ENCODE measurements at places on chromosomes 5 and 9.

- no peak for DNase-seq
These were observed 364.2 kb downstream of the KIAA0825 start for GRCh38 chr5:94254214-94254613.

- no peak for DNase-seq
These were observed 245.5 kb downstream of the KCTD16 start for GRCh38 chr5:144416196-144416595.

DNA sequence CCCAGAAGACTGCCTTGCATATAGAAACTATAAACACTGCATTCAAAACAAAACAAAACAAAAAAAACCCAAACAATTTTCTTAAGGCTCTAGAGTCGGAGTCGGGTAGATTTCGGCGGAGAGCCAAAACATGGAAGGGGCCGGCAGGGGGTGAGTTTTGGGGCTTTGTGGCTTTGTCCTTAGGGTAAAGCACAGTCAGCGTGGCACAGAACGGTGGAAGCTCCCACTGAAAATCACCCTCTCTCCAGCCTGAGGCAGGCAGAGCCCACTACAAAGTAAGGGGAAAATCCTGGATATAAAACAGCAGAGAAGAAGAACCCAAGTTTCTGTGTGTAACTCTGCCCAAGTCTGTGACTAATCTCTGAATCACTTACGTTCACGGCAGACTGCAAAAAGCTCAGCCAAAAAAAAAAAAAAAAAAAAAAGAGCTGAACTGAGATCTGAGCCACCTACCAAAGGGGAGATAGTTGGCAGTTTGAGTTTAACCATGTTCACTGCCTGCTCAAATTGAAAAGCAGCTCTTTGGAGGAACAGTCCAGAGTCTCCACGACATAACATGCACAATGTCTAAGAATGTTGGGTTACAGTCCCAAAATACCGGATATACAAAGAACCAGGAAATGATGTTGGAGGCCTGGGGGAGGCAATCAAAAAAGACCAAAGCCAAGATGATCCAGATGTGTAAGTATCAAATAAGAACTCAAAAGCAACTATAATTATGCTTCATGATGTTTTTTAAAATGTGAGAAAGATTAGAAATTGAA lies 26.6 kb upstream of the OR2K2 start:
- no peak for DNase-seq

DNA sequence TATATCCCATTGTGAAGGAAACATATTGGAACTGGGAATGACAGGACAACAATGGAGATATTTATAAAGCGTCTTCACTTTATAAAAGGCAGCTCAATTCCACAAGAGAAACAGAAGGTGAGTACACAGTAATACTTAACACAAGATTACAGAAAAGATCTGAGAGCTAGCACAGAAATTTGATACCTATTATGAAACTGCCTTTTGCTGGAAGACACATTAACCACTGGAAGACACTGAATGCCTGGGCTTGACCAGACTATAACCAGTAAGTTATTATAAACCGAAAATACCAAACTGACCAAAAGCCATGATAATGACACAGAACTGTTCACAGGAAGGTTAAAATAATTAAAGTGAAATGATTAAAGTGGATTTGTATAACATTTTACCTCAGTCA lies 195.4 kb downstream of the NR2F1-AS1 start:
- no peak for DNase-seq

- DNase-seq = no peak
These were observed 8.3 kb upstream of the SCGB3A1 start for GRCh38 chr5:180599590-180599914.

GRCh38 chr5:107294211-107294550 lies 376.6 kb downstream of the EFNA5 start:
- no peak for DNase-seq

GRCh38 chr5:37568018-37568753 lies 189.1 kb downstream of the WDR70 start:
- no peak for DNase-seq

GRCh38 chr9:14030375-14031059 lies 283.4 kb downstream of the NFIB start:
- DNase-seq = no peak

- no peak for DNase-seq
These were observed 723 bp upstream of the LCN15 start for GRCh38 chr9:136765041-136765440.

DNA sequence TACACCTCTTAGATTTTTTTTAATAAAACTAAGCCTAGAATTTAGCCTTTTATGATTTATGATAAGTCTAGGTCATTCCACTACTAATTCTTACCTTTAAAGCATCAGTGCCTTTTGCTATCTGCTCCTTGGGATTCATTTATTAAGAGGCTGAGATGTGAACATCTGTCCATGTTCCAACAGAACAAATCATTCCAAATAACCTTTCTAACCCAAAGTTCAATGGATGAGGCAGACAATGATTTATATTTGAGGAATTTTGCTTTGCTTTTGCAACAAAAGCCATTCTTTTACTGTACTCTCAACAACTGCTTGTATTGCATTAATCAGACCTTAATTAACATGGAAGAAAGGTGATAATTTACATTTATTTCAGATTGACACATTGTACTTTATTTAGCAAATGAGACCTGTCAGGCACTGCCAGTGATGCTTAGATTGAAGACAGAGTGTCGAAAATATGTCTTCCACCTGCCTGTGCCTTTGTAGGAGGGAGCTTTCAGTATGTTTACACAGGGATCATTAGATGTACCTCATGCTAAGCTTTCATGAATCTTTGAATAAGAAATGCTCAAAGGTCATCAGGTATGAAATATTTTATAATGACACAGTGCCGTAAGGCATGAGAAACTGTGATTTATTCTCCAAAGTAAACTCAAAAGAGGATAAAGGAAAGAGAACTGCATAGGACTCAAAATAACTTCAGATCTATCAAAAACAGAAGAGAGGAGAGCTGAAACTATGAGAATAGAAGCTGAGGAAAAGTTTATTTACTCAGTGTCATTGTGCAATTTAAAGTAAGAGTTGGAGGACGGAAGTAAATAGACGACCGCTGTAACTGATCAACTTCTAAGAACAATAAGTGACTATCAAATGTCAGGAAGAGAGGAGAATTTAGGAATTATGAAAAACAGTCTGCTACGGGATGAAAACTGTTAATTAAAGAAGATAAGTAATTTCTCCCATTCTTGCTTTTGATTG lies 36.7 kb upstream of the IZUMO3 start:
- no peak for DNase-seq

- no peak for DNase-seq
These were observed 32.3 kb upstream of the C9orf40 start for GRCh38 chr9:74985041-74985440.

DNA sequence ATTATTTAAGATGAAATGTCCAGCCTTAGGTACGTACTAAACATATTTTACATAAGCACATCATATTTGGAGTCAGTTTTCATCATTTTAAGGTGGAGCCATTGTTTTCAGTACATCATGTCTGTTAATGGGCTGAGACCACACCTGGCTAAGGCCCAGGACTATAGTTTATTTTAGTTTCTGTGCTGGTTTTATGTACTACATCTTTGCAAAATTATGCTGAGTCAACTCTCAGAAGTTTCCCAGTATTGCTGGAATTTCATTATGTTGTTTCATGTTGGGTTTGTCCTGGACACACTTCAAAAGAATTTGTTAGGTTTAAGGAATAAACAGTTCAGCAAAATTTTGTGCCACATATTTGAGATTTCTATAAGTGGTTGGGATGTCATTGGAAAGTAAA lies 171.2 kb downstream of the CCDC171 start:
- no peak for DNase-seq

GRCh38 chr5:53601570-53601969 lies 41.1 kb downstream of the NDUFS4 start:
- no peak for DNase-seq

GRCh38 chr9:109052416-109052815 lies 39.1 kb upstream of the CTNNAL1 start:
- no peak for DNase-seq

GRCh38 chr9:21281275-21281674 lies 23.8 kb downstream of the IFNA5 start:
- DNase-seq = no peak

DNA sequence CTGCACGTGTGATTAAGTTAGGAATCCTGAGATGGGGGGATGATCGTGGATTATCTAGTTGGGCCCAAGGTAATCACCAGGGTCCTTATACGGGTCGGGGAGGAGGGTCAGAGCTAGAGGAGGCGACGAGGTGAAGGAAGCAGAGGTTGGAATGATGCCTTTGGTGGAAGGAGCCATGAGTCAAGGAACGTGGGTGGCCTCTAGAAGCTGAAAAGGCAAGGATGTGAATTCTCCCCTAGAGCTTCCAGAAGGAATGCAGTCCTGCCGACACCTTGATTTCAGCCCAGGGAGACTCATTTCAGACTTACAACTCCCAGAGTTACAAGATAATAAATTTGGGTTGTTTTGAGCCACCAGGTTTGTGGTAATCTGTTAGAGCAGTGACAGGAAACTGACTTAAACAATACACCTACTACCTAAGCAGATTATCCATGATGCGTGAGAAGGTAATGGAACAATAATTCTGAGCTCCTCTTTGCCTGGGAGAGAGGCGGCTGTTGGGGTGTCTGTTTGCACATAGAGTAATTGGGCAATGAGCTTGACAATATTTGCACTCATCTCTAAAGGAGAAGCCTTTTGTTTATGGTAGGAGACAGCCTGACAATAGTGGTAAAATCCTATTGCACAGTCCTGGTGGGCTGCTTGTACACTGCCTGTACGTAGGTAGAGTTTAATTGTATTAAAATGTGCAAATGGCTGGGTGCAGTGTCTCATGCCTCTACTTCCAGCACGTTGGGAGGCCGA lies 129.3 kb upstream of the IER5L start:
- DNase-seq = no peak

- DNase-seq = no peak
These were observed 37.0 kb downstream of the SLC38A9 start for GRCh38 chr5:55675119-55675518.

GRCh38 chr5:95382801-95383200 lies 8.4 kb upstream of the FAM81B start:
- DNase-seq = no peak

GRCh38 chr9:91303741-91304415 lies 57.8 kb downstream of the AUH start:
- DNase-seq = no peak

DNA sequence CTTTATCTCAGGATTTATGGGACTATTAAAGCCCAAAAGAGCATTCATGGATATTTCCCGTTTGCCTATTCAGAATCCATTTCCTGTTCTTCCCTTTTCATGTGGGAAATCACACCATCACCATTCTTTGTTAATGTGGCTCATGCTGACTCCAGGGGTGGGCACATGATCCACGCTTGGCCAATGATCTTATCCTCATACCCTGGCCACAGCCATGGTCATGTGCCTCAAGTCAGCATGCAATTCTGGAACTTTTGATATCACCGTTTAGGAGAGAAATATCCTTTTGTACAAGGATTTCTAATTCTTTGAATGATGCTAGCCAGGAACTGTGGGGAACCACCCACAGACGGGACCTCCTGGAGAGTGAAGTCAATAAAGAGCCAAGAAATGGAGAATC lies 272.2 kb downstream of the PRELID2 start:
- no peak for DNase-seq

- no peak for DNase-seq
These were observed 321.7 kb downstream of the SH3GL2 start for GRCh38 chr9:17900606-17901005.

DNA sequence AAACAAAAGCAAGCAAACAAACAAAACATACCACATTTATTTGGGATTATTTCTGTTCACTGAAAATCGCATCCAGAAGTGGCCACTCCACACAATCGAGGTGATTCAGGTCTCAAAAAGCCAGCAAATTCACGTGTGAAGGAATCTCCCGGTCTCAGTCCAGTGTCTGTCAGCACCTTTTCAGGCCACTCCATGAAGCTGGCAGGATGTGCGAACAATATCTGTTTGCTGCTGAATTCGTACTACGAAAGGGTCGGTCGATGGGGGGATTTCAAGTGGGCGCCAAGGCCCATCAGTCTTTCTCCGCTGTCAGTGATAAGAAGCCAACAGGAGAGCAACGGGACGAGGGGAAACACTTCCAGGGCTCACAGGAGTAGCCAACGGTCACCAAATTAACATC lies 505.1 kb downstream of the IRX1 start:
- no peak for DNase-seq

GRCh38 chr9:107049046-107049802 lies 186.3 kb downstream of the ZNF462 start:
- no peak for DNase-seq

DNA sequence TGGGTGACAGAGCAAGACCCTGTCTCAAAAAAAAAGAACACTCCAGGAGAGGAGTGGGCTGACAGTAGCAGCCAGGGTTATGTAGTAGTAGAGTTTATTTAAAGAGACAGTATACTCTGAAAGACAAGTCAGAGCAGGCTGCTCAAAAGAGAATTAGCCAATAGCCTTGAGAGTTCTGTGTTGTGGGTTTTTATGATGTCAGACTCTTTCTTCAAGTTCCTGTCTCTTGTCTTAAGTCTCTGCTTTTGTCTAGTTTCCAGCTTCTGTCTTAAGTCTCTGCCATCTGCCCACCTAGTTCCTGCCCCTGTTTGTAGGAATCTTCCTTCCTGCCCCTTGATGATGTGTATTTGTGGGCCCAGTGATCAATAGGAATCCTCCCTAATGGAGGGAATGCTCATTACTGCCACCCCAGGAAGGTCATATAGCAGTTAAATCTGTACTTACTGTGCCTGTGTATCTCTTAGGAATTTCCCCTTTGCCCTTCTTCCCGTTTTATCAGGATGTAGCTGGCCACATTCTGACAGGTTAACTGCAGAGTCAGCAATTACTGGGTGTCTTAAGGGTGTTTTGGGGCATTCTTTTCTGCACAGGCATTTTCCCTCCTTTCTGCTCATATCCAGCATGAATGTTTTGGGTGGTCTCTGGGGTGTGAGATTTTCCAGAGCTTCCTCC lies 580.5 kb upstream of the SGCD start:
- DNase-seq = no peak

GRCh38 chr9:122347348-122348287 lies 23.2 kb upstream of the PTGS1 start:
- no peak for DNase-seq

DNA sequence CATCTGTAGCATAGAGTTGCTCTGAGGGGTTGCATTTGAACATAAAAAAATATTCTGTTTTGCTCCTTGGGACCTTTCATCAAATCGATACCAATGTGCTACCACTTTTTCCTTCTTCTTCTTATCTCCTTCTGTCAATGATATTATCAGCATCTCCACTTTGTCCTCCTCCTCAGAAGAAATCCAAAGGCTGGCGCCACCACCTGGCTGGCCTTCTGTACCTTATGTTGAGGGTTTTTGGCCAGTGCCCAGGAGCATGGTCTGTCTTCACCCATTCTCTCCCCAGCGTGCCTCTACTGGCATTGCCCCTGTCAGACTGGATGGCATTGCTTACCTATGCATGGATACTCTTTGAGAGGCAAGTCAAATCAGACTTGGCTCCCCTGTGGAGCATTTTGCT lies 167.2 kb downstream of the CFAP90 start:
- DNase-seq = no peak

GRCh38 chr5:94903726-94904125 lies 285.3 kb downstream of the SLF1 start:
- DNase-seq = no peak

DNA sequence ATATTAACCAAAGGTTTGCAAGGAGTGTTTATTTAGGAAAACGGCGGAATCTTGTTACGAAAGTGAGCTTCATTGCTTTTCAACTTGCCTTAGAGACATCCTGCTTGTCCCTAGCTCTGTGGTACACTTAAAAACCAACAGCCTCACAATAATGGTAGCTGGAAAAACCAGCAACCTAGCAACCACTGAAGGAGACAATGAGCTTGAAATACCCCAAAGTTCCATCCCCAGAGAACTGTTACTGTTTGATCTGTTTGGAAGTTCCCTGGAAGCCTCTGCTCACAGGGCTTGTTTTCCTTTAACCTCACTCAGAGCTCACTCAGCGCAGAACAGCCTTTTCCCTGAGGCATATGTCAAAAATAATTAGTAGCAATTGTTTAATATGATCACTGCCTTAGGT lies 43.2 kb downstream of the SH3TC2 start:
- no peak for DNase-seq
